GM23338 (cell line): ENCODE measurements at places on chromosomes 16 and 17. TPM values are rescaled to one million over a fixed set of nuclear protein-coding genes. Genes with fewer than 3 reads are reported as not detected.
A peak's percentile ranks its signal among the peaks of the same experiment; 100 is the strongest.

GRCh38 chr17:28078341-28079229 is 36.1 kb downstream of the NLK start:
- no peak for DNase-seq

Gene BRIP1
- 23.1 and 24.2 TPM in 2 replicates for total RNA-seq

GRCh38 chr16:29898135-29898803 is 1.1 kb downstream of the SEZ6L2 start:
- no peak for DNase-seq

Gene CCL2
- total RNA-seq: 1.5 and 4.9 TPM in 2 replicates

- DNase-seq: no peak
These were observed 24.9 kb upstream of the CACNG4 start for GRCh38 chr17:66939461-66940114.

DNA sequence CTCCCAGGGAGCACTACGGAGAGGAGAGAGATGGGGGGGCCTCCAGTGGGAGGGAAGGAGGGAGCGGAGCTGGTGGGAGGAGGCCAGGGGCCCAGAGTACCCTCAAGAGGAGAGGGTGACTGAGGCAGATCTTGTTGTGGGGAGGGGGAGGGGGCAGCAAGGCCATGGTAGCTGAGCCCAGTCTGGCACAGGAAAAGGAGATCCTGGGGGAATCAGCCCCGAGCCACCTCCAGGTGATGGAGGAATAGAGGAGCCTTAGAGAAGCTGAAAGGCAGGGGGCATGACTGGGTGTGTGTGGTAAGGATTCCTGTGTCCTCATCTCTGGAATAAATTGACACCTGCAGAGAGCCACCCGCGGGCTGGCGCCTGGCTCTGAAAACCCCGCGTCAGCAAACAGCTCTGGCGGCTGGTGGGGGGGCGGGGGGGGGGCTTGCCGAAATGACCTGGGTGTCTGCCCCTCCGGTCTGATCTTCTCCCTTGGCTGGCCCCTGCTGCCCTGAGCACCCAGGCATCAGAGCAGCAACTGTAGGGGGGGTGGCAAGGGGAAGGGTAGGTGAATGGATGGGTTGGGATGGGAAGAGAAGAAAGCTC is 1.3 kb upstream of the NLGN2 start:
- peak; percentile 56 for DNase-seq

DNA sequence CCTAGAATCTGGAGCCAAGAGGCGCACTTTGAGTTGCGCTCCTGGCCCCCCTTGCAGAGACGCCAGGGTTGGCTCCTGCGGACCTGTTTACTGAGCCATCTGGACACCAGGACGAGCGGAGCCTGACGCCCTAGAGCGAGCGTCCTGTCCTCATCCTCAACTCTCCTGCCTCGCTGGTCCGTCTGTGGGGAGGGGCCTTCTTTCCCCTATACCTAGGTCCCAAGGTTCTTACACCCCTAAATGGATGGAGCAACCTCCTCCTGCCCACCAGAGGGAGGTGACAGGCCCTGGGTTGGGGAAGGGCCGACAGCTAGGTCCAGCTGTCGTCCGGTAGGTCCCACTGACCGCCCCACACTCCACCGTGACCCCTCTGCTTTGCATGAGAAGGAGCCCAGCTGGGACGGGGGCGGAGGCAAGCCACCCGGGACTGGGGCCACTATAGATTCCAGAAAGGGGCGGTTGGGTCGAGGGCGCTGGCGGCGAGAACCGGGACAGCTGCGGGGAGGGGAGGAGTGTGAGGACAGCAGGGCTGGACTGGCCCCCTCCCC is 3.1 kb upstream of the LHX1 start:
- DNase-seq: peak; percentile 71

DNA sequence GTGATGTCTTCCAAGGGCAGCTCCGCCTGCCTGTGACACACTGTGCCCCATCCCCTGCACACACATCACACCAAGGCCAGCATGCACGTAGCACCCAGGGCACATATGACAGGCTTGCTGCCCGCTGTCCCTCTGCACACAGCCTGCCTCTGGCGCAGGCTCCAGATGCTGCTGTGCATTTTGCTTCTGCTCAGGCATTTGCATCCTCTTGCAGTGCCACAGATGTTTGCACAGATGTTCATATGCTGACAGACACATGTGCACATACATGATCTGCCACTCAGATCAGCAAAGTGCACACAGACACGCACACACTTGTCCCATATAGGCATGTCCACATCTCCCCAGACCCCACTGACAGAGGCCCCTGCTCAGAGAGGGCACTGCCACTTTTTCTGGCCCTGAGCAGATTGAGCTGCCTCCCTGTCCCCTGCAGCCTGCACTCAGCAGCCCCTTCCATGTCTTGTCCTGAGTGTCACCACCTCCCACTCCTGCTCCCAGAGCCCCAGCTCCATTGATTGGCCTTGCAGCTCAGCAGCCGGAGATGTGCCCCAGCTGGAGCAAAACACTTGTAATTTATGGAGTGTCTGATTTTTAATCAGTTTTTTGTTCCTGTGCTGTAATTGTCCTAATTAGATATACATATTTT is 115.1 kb upstream of the RPL38 start:
- no peak for DNase-seq

- no peak for DNase-seq
These were observed 16.2 kb upstream of the TNRC6C start for GRCh38 chr17:77942112-77942988.

DNA sequence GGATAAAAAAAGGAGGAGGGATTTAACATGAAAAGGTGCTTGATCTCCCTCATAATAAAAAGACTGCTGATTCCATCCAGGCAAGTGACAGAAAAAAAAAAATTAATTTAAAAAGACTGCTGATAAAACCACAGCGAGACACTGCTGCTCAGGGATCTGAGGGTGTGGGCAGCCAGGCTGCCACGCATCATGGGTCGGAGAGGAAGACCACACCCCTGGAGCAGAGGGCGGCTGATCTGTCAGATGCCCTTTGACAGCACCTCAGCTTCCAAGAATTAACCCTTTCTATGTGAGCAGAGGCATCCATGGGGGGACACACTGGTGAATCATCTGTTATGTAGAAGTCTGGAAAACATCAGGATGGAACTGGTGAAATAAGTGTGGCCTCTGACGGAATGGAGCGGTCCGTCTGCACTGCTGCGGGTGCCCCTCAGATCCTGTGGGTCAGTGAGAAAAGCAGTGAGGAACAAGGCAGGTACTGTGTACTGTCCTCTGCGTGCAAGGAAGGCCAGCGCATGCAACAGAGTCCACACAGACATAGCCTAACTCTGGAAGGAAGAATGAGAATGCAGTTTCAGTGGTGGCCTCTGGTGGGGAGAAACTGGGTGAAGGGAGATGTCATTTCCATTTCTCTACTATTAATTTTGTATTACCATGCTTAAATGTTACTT is 19.8 kb downstream of the MAPT start:
- no peak for DNase-seq

GRCh38 chr17:73414171-73414955 is 102.6 kb upstream of the CDC42EP4 start:
- no peak for DNase-seq

Gene HOXB8
- not detected in 2 replicates for total RNA-seq

DNA sequence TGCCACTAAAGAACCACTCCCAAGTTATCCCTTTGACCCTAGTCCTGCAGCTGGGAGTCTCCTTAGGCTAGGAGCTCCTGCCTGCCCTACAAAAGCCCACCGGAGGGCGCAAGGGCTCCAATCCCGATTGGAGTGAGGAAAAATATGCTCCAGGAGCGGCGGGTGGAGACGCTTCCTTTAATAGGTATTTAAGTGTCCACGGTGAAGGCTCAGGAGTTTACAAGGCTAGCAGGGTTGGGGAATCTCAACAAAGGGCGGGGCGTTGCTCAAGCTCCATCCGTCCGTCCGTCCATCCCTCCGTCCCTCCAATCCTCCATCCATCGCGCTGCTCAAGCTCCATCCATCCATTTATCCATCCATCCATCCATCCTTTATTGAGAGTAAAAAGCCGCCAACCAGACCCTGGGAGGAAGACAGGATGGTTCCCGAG is 556 bp upstream of the SPNS1 start:
- peak; percentile 85 for DNase-seq

Gene IGFBP4
- total RNA-seq: 78.9 and 87.2 TPM in 2 replicates

DNA sequence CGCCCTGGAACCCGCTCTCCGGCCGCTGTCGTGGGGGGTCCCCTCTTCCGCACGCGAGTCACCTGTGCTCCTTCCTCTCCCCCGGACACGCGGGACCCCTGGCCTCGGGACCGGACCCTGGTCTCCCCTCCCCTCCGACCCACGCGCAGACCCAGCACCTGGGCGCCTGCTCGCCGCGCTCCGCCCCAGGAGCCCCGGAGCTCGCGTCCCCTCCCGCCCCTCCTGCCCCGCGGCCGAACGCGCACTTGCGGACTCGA is 762 bp downstream of the RAB40B start:
- no peak for DNase-seq

DNA sequence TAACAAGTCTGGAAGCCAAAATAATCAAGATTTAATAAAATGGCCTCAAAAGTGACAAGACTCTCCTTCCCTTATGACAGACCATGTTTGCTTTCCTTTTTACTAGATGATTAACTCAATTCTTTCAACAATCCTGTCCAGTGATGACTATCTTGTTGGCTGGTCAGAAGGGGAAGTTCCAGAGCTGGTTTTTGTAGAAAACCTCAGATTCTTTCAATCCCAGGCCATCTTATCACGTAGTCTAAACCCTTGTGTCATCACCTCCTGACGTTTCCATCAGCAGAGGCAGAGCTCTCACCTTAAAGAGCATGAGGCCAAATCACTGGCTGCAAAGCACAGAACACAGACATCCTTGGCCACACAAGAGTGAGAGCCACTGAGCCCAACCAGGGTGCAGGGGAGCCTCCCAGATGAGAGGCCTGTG is 125.3 kb downstream of the ANKRD11 start:
- DNase-seq: no peak

Gene IL17C
- 2.7 and 5.1 TPM in 2 replicates for total RNA-seq

Gene SP6
- total RNA-seq: 0.82 and 1.0 TPM in 2 replicates

DNA sequence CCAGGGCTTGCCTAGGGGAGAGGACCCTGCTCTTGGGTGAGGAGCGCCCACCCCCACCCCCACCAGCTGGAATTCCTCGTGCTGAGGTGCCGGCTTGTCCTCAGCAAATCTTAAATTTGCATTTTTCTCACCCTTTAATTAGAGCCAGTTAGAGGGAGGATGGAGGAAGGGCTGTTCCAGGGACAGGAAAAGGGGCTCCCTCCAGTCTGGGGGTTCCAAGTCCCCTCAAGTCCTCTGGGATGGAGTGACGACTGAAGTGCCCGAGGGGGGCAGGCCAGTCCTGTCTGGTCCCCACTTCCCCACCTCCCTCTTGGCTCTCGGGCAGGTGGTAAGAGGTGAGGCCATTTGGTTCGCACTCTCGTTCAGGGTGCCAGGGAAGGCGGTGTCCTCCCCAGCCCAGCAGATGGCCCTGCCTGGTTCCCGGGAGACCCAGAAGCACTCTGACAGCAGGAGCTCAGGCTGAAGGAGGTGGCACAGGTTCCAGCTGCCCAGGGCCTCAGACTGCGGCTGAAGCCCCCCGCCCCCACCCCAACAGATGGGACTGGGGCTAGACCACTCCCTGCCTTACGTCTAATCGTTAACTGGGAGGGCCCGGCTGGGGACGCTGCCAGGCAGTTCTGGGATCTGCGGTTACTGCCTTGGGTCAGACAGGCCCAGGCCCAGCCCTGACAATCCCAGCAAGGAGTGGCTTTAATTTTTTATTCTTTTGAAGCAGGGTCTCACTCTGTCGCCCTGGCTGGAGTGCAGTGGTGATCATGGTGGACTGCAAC is 2.2 kb downstream of the RAB26 start:
- DNase-seq: peak; percentile 80

Gene ERN2
- total RNA-seq: 0.97 and 1.1 TPM in 2 replicates

- no peak for DNase-seq
These were observed 17.1 kb upstream of the C17orf58 start for GRCh38 chr17:68013385-68013784.

Gene FAM117A
- 21.4 and 46.4 TPM in 2 replicates for total RNA-seq

Gene CD300LG
- total RNA-seq: not detected in 2 replicates

DNA sequence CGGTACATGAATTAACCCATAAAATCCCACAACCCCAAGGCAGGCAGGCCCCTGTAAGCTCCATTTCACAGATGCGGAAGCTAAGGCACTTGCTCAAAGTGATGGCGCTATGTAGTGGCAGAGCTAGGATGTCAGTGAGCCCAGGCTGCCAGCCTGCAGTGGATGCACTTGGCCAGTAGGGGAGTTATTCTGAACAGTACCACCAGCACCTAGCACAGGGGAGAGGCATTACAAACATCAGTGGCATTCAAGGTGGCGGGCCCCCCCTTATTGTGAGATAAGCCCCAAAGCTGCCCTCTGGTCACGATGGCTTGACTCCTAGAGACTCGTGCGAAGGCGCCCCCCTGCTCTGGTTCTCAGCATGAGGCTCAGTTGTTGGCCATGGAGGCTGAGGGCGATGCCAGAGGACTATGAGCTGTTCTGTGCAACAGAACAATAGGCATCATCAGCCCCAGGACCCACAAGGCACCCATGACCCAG is 33.8 kb downstream of the GTF3C1 start:
- DNase-seq: peak; percentile 72

- DNase-seq: no peak
These were observed 312.6 kb upstream of the TBX2 start for GRCh38 chr17:61087024-61087423.

DNA sequence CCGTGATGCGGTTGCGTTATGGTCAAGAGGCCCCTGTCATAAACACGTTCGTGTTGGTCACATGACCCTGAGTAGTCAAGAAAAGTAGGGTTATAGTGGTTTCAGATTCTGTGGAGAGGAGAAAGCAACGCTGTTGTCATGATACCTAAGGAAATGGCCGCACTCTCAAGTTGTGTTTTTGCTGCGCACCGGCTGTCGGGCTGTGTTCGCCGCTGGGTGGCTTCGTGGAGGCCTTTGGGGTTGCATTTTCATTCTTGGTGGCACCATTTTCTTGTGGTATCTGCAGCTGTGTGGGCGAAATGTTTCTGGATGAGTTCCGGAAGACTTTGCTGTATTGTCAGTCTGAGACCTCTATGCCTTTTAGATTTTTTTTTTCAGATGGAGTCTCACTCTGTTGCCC is 35.0 kb downstream of the DEF8 start:
- no peak for DNase-seq

Gene TBC1D3K
- not detected in 2 replicates for total RNA-seq

- no peak for DNase-seq
These were observed 11.9 kb downstream of the PIEZO1 start for GRCh38 chr16:88772871-88773811.

GRCh38 chr16:57127836-57128235 is 35.5 kb downstream of the CPNE2 start:
- DNase-seq: no peak

- no peak for DNase-seq
These were observed 351.9 kb downstream of the C16orf95 start for GRCh38 chr16:86965331-86965730.

- no peak for DNase-seq
These were observed 50.6 kb downstream of the RNF112 start for GRCh38 chr17:19461681-19462080.
